NCI-H460 (cell line): ENCODE measurements at places on chromosomes 5 and 9.

GRCh38 chr9:131525643-131526565 is 5.2 kb downstream of the UCK1 start:
- no peak for DNase-seq

DNA sequence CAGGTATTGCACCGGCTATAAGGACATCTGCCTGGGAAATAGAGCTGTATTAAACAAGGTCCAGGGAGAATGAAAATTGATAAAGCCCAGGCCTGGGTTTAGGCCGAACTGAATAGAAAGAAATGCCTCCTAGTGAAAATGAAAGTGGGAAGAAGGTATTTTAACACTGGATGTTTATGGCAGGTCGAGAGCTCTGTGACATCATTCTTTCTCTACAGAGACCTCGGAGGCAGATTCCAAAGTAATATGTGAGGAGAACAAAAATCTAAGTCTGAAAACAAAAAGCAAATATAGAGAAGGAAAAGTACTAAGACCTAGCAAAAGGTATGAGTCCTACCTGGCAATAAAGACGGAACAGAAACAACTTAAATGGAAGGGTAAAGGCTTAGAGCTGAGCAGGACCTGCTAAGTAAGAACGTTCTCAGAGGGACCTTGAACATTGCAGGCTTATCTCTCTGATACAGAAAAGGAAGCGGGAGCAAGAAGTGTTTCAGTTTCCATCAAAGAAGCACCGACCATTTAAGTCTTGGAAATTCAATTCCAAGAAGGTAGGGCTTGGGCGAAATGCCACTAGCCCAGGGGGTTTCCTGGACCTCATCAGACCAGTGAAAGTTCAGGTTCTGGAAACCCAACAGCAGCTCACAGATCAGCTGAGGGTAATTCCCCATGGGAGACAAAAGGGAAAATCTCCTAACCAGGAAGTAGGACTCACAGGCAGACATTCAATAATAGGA is 80.0 kb downstream of the SUSD1 start:
- no peak for DNase-seq

DNA sequence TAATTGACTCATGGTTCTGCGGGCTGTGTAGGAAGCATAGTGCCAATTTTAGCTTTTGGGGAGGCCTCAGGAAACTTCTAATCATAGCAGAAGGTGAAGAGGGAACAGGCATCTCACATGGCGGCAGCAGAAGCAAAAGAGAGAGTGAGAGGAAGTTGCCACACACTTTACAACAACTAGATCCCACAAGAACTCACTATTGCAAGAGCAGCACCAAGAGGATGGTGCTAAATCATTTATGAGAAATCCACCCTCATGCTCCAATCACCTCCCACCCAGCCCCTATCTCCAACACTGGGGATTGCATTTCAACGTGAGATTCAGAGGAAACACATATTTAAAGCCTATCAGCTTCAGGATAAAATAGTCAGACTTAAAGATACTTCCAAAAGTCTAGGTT is 36.1 kb upstream of the LPAR1 start:
- no peak for DNase-seq

GRCh38 chr5:172658961-172659501 is 18.0 kb downstream of the NEURL1B start:
- no peak for DNase-seq

DNA sequence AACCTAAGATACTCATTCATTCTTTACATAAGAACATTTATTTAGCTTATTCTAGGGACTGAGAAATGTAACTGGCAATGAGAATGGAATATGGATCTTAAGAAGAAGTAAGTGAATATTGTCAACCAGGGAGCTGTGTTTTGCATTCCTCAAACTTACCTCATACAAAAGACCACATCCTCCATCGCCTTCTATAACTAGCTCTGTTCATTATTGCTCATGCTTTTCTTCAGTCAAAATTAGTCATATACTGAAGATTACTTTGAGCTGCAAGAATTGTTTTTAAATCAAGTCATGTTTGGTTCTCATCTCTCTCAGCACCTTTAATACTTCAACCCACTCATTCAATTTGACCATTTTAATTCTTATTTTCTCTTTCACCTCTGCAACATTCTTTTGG is 140.3 kb upstream of the RASA1 start:
- no peak for DNase-seq

DNA sequence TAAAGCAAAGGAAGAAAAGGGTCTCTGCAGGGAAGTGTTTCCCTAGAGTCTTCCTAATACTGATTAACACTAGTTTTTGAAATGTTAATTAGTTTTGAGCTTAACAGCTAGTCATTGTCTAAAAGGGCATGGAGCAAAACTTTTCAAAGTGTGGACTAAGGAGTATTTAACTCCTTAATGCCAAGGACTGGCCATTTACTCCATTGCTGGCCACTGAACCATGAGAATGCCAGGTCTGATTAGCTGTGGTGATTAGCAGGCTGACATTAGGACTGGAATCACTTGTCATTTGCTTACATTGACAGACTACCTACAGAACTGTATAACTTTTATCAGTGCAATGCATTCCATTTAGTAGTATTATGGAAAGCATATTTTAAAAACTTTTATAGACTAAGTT is 987.0 kb downstream of the NR2F1-AS1 start:
- DNase-seq, result no peak

GRCh38 chr9:92188969-92189781 is 74.0 kb upstream of the SPTLC1 start:
- DNase-seq, result no peak

DNA sequence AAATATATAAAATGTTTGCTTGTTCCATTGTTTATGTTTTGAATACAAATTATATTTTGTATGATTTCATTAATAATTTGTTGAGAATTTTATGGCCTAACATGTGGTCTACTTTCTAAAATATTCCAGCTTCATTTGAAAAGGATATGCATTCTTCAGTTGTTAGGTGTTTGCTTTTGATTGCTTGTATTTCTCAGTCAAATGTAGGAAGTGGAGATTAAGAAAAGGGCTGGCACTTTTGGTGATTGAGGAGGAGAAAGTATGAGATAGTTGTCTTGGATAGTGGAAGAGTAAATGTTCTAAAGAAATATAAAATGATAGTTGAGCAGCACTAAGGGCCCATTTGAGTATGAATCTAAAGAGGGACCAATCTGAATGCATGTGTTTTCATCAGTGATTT is 23.1 kb downstream of the JAK2 start:
- no peak for DNase-seq
